NCI-H2171 (cell line): ENCODE measurements at places on chromosomes 2 and 18.

GRCh38 chr2:242047963-242048362 is 178.4 kb downstream of the RTP5 start:
- DNase-seq, result no peak

DNA sequence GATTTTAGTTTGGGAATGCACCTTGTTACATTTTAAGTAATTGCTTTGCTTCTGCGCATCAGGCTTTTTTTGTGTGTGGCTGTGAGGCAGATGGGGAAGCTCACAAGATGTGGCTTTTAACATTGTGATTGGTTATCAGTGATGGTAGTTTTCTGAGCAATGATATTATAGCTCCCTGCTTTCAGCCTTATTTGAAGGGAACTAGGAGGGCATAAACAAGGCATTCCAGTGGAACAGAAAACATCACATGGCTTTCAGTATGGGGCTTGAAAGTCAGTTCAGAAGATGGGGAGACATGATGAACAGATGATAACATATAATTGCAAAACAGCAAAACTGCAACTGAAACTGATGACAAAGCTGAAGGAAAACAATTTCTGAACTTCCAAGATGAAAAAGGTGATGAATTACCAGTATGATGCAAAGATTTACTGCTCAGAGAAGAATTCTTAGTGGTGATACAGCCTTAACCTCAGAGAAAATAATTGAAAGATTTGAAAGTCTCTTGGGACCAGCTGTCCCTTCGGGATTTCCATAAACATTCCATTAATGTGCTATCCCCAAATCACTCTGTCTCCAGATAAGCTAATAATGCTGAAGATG is 439.7 kb downstream of the RND3 start:
- no peak for DNase-seq

DNA sequence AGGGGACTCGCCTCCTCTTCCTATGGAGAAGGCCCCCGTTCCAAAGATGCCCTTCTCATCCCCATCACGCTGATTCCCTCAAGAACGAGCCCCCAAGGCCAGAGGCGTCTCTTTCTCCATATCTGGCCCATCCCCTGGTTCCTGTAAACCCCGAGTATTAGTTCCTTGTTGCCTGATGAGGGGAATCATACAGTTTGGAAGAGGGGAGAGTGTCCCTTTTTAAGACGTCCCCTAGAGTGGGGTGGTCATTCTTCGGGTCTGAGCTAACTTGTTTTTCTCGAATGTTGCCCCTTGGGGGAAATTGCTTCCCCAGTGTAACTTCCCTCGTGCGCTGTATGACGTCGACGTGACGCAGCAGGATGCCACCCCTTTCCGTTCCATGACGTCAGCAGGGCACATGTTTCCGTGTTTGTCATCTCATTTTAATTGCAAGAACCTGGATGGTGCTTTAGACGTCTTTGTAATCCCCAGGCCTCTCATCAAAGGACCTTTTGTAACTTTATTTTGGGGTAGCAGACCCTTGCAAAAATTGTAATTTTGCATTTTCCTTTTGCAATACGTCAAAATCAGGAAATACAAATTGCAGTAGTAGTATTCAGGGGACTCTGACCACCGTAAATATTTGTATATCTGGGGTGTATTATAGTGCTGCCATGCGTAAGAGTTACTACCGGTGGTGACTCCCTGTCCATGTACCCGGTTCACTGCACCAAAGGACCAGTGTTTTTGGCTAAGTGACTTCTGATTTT is 569 bp downstream of the BABAM2 start:
- peak; percentile 72 for DNase-seq

GRCh38 chr2:163417596-163418337 is 318.0 kb downstream of the FIGN start:
- no peak for DNase-seq

GRCh38 chr2:42116195-42117181 is 52.7 kb upstream of the EML4 start:
- no peak for DNase-seq

GRCh38 chr2:240622531-240623235 is 2.6 kb upstream of the GPR35 start:
- DNase-seq, result no peak
